ENCODE measurements at places on chromosomes 13 and 19. TPM values are rescaled to one million over a fixed set of nuclear protein-coding genes. Genes with fewer than 3 reads are reported as not detected.

The TARM1 gene
- not detected for polyA plus RNA-seq

The RNF113B gene
- polyA plus RNA-seq, result not detected

The PABPC3 gene
- polyA plus RNA-seq, result 0.06 TPM

The CRB3 gene
- 2.1 TPM for polyA plus RNA-seq

DNA sequence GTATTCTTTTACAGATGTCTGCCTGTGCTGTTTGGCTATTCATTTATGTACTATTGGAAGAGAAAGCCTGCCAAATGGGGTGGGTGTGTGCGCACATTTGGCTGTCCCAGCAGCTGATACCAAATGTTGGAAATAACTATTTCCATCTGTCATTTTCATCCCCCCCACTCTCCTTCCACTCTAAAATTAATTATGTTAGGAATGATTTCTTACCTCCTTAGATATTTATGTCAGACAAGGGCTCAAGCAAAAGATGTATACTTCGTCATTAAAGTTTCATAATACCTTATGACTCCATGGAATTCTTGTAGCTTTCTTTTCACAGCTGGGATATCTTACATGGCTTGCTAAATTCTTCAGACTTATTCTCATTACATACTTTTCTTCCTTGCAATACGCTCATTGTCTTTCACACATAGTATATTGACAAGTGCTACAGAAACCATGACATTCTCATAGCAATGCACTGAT lies 18.6 kb downstream of the ITM2B start:
- no peak for DNase-seq

DNA sequence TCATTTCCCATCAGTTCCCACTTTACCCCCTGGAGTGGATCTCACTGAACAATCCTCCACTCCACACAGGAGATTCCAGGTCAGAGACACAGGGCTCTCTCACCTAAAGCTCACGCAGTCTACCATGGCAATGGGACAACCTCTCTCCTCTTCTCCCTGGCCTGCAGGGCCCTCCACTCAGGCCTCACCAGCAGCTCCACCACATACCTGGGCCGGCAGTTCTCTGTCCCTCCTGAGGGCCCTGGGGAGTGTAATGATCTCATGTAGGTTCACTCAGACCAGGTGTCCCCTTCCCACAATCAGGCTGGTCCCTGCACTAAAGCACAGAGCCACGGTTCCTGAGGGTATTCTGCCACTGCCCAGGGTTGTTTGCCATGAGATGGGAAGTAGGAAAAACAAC lies 15.6 kb downstream of the CEACAM3 start:
- DNase-seq, result no peak

DNA sequence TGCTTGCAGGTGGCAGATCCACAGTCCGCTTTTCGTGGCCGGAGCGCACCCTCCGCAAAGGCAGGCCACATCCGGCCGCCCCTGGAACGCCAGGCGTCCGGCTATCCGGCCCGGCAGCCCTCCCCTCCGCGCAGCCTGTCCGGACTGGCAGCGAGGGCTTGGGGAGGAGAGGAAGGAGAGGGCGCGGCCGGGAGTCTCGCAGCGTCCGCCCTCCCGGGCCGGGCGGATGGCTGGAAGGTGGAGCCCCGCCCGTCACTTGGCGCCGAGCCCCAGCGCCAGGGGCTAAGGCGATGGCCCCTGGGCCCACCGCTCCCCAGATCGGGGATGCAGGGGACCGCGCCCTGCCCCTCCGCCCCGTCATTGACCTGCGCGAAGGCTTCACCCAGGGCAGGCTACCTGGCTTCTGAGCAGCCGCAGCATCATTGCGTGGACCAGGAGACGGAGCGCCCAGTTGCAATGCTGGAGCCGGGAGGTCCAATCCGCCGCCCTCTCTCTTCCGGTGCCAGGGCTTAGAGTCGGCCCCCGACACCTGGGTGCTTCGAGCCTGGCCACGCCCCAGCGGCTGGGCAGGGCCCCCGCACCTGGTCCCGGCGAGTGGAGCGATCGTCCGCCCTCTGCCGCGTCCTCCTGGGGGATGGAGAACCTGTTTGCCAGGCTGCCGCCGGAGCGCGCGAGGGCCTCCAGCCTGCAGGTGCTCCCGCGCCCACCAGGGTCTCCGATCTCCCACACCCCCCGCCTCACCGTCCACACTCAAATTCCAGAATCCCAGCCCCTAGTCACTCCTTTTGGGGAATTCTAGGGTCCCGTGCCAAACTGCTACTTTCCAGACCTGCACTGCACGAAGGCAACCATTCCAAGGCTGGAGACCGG lies at the start of gene FUT1:
FUT1 (minus strand) TSS at position 146 of the 870 bp plus-strand sequence. CDS start 1,360 bp downstream, outside the sequence.
- peak; percentile 58 for DNase-seq

DNA sequence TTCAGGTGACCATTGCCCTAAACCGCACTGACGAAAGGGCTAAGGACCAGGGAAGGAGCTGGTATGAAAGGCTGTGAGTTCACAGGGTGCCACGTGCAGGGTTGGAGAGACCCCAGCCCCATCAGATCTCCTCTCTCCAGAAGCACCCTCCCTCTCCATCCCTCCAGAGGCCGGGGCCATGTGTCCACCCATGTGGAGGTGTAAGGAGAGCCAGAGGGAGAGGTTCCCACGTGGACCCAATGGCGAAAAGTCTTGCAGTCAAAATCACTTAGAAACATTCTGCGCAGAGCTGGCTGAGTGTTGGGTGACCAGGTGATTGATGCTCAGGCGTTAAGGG lies 168.3 kb downstream of the COL4A1 start:
- DNase-seq, result no peak

GRCh38 chr13:74696148-74696922 lies 562.1 kb upstream of the KLF12 start:
- no peak for DNase-seq

GRCh38 chr13:42270857-42271215 lies 1.1 kb upstream of the AKAP11 start:
- peak; percentile 51 for DNase-seq

DNA sequence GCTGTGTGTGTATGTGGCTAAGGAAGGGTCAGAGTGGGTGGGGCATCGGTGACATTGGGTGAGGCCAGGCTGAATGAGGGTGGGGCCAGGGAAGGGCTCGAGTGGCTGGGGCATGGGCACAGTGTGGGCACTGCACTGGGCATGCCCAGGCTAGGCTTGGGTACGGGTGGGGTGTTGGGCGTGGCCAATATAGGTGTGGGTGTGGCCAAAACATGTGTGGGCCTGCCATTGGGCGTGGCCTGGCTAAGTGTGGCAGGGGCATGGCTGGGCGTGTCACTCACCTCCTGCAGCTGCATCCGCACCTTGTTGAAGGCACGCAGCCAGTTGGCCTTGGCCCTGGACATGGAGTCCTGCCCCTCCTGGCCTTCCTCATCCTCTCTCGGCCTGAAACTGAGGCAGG lies 33.2 kb downstream of the UNC13A start:
- DNase-seq, result no peak

- DNase-seq, result peak; percentile 32
These were observed 125.0 kb downstream of the IER2 start for GRCh38 chr19:13275016-13275722.

- no peak for DNase-seq
These were observed 6.5 kb downstream of the SLC44A2 start for GRCh38 chr19:10631874-10632273.

- no peak for DNase-seq
These were observed 16.3 kb upstream of the TEX29 start for GRCh38 chr13:111304041-111304544.

GRCh38 chr13:89372193-89372592 lies 1701.0 kb downstream of the SLITRK5 start:
- no peak for DNase-seq

DNA sequence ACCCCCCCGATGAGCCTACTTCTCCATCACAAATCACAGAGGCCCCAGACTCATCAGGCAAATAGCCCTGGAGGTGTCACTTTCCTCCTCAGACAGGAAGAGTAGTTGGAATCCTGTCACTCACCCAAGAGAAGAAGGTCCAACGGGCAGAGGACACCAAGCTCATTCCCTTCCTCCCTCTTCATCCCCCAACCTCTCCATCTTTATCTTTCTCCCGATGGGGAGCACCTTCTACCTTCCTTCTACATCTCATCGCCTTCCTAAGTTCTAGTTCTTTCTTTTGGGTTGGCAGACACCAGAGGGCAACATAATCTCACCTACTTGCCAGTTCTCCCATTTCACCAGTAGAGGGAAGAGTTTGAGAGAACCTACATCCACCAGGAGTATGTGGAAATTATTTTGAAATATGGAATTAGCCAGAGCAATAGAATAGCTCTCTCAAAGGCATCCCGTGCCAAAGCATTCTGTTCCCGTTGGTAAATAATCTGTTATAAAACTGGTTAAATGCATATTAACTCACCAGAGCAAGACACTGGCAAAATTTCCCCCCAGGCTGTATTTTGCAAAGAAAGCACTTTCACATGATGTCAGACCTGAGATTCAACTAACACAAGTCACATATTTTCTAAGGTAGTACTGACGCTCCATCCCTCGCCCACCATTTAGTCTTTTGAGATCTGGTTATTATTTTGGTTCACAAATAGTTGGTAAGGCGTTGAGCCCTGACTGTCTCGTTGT lies 55.0 kb downstream of the ZIC5 start:
- DNase-seq, result peak; percentile 57

DNA sequence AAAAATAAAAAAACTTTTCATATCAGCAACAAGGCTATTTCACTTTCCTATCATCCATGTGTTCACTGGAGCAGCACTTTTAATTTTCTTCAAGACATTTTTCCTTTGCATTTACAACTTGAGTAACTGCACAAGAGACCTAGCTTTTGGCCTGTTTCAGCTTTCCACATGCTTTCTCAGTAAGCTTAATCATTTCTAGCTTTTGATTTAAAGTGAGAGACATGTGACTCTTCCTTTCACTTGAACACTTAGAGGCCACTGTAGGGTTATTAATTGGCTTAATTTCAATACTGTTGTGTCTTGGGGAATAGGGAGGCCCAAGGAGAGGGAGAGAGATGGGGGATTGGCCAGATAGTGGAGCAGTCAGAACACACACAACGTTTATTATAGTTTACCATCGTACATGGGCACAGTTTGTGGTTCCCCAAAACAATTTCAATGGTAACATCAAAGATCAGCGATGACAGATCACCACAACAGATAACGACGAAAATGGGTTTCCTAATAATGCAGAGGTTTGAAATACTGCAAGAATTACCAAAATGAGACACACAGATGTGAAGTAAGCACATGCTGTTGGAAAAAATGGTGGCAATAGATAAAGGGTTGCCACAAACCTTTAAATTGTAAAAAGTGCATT lies 117.6 kb downstream of the GGACT start:
- DNase-seq, result no peak

DNA sequence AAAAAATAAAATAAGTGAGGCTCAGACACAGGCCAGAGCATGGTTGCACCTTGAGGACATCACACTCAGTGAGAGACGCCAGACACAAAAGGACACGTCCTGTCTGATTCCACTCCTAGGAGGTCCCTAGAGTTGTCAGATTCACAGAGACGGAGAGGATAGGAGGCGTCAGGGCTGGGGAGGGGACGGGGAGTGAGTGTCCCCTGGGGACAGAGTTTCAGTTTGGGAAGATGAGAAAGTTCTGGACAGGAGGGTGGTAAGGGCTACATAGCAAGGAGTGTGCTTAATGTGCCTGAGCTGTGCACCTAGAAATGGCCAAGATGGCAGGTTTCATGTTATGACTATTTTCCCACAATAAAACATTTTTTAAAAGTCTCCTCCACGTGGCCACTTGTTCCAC lies 2.2 kb upstream of the GRIN3B start:
- DNase-seq, result no peak

DNA sequence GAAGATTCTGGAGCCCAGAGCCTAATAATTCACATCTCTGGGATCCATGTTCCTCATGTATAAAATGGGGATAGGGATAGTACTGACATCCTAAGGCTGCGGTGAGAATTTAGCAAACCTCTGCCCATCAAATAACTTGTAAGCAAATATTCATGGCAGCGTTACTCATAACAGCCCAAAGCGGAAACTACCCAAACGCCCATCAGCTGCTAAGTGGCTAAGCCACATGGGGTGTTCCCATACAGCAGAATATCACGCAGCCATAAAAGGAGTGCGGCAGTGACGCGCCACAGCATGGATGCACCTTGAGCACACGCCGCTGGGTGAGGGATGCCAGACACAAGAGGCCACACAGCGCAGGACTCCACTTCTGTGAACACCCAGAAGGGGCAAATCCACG lies 19.7 kb downstream of the VRK3 start:
- no peak for DNase-seq
